ENCODE measurements at places on chromosomes 11 and 22. TPM values are rescaled to one million over a fixed set of nuclear protein-coding genes. Genes with fewer than 3 reads are reported as not detected.

FGF4 gene
- not detected for total RNA-seq

TEX12 gene
- total RNA-seq, result 0.65 TPM

NRXN2 gene
- 2.6 TPM for total RNA-seq

ABCC8 gene
- total RNA-seq, result 0.26 TPM

C22orf42 gene
- not detected for total RNA-seq

LYVE1 gene
- 8.3 TPM for total RNA-seq

NXPE1 gene
- total RNA-seq, result 0.11 TPM

TRIM49 gene
- total RNA-seq, result not detected

LMO1 gene
- not detected for total RNA-seq

SLC5A4 gene
- total RNA-seq, result not detected

SYNGR1 gene
- 4.8 TPM for total RNA-seq

P2RY6 gene
- 12.2 TPM for total RNA-seq

CRYBB3 gene
- total RNA-seq, result not detected

ZNF280B gene
- total RNA-seq, result 1.6 TPM

GATD1 gene
- total RNA-seq, result 26.9 TPM

MUC6 gene
- total RNA-seq, result not detected

MRGPRX4 gene
- total RNA-seq, result not detected

PAMR1 gene
- total RNA-seq, result 33.9 TPM

GLB1L3 gene
- 0.32 TPM for total RNA-seq

MS4A8 gene
- total RNA-seq, result not detected

FOXRED2 gene
- total RNA-seq, result 13.2 TPM

TREH gene
- not detected for total RNA-seq

JAML gene
- not detected for total RNA-seq

EHF gene
- under 0.01 TPM for total RNA-seq

MYOD1 gene
- not detected for total RNA-seq

OOSP3 gene
- total RNA-seq, result not detected

SLC7A4 gene
- not detected for total RNA-seq

SUSD2 gene
- 18.2 TPM for total RNA-seq

HEPACAM gene
- total RNA-seq, result not detected

ANKK1 gene
- total RNA-seq, result not detected

CCDC89 gene
- 5.7 TPM for total RNA-seq

OR5F1 gene
- total RNA-seq, result not detected

CCDC88B gene
- total RNA-seq, result 0.86 TPM

OSM gene
- total RNA-seq, result not detected

RAPSN gene
- total RNA-seq, result not detected

KIAA0930 gene
- total RNA-seq, result 40.9 TPM

YPEL1 gene
- 1.9 TPM for total RNA-seq

ARHGAP42 gene
- 23.2 TPM for total RNA-seq

TUB gene
- total RNA-seq, result 14.5 TPM

ARVCF gene
- total RNA-seq, result 25.2 TPM

FGF19 gene
- total RNA-seq, result not detected

BIK gene
- total RNA-seq, result not detected

VPREB1 gene
- not detected for total RNA-seq

RFPL1 gene
- total RNA-seq, result not detected

PNPLA2 gene
- total RNA-seq, result 30.6 TPM

SCGB2A2 gene
- total RNA-seq, result not detected

SLC22A25 gene
- total RNA-seq, result not detected

LARGE1 gene
- total RNA-seq, result 12.2 TPM

POLD3 gene
- total RNA-seq, result 17.0 TPM

DSCAML1 gene
- total RNA-seq, result not detected

SLC29A2 gene
- 0.11 TPM for total RNA-seq

SCT gene
- not detected for total RNA-seq

KCNJ5 gene
- 0.13 TPM for total RNA-seq

CHRM1 gene
- total RNA-seq, result not detected

BTG4 gene
- total RNA-seq, result not detected
